ENCODE measurements at places on chromosomes 5 and 9.

DNA sequence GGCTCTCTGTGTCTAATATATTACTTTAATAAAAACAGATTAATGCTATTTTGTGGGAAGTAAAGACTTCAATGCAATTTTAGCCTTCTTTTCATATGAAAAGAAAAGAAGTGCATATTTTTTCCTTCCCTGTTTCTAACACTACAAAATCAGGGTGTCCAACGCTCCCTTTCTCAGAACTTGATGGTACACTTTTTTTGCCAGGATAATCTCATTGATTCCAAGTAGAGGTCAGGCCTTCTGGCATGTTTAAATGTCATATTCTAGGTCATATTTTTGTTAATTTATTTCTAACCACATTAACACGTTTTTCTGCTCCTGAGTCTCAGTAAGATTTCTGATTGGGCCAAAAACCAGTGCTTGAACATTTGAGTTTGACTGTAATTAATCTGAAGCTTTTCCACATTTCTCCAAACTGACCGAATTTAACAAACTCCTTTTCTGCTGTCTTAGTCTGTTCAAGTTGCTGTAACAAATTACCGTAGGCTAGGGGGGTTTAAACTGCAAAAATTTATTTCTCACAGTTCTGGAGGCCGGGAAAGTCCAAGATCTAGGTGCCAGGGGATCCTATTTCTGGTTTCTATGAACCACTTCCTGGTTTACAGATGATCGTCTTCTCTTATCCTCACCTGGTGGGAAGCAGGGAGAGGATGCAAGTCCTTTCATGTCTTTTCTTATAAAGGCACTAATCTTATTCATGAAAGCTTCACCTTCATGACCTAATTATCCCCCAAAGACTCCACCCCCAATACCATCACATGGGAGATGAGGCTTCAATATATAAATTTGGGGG is 63.2 kb upstream of the ELL2 start:
- DNase-seq, result no peak

- DNase-seq, result no peak
Observed at GRCh38 chr9:85215416-85215815, 526.3 kb downstream of the AGTPBP1 start.

- no peak for DNase-seq
Observed at GRCh38 chr9:17847908-17848307, 269.0 kb downstream of the SH3GL2 start.

DNA sequence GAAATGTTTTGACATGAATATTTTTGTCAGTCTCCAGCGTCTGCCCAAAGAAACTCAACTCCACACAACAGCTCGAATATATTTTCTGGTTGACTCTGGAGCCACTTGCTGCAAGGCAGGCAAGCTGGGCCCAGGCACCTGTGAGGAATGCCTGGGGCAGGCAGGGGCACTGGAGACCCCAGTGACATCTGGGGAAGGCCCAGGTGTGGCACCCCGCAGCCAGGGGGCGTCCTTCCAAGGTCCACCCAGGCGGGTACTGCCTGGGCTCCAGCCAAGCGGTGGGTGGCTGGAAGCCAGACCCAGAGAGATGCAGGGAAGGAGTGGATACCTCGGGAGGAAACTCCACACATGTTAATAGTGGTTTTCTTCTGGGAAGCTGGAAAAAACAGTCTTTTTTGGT is 125.9 kb downstream of the PHF2 start:
- no peak for DNase-seq

DNA sequence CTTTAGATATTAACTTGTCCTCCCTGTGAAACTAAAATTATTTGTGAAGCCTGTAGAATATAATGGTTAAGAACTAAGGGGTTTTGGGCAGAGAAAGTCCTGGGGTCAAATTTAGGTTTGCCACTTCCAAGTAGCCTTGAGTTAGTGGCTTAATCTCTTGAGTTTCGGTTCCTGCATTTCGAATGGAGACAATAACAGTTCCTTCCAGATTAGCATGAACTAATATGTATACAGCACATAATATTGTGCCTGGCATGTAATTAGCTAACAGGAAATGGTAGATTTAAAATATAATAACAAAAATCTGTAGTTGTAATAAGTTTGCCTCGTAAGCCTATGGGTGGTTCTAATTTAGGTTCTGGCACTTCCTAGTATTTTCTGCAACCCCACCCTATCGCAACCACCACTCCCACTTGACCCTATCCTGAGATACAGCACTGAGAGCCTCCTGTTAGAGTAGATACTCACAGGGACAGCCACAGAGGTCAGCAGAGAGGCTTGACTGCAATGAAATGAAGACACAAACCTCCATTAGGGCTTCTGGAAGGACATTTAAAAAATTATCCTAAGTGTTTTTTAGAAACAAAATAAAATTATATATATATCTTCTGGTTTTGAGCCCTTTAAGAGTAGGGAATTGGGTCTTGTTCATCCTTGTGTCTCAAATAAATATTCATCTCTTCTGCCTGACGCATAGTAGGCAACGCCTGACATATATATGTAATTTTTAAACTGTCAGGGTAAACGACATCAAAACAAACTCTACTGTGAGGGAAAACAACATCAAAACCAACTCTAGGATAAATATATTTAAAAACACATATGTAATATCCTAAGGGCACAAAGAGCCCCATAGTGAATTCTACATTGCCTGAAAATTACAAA is 8.5 kb downstream of the SPINK9 start:
- DNase-seq, result no peak

- DNase-seq, result no peak
Observed at GRCh38 chr5:125835293-125836172, 587.7 kb upstream of the GRAMD2B start.

DNA sequence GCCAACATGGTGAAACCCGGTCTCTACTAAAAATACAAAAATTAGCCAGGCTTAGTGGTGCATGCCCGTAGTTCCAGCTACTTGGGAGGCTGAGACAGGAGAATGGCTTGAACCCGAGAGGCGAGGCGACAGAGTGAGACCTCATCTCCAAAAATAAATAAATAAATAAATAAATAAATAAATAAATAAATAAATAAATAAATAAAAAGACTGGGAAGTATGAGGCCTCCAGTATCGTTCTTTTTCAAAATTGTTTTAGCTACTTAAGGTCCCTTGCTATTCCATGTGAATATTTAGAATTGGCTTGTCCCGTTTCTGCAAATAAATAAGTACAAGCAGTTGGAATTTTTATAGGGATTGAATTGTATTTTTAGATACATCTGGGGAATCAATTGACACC is 3.0 kb upstream of the SETX start:
- DNase-seq, result no peak

GRCh38 chr5:52825826-52826225 is 38.1 kb downstream of the ITGA1 start:
- no peak for DNase-seq

DNA sequence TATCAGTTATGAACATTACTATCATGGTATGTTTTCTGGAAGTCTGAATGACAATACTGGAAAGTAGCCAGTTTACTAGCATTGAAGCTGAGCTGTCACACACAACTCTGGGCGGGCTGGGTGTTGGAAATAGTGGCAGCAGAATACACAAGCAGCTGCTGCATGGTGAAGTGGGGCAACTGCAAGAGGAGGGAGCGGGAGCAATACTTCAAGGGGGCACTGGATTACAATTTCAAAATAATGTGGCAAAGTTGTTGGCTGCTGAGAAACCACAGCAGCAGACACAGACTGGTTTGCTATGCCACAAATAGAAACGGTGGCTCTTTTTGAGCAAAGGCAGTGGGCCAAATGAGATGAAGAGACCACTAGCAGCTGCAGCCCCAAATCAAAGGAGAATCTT is 350.2 kb downstream of the KIAA0825 start:
- DNase-seq, result no peak

GRCh38 chr9:124217836-124218437 is 39.8 kb upstream of the NEK6 start:
- no peak for DNase-seq

DNA sequence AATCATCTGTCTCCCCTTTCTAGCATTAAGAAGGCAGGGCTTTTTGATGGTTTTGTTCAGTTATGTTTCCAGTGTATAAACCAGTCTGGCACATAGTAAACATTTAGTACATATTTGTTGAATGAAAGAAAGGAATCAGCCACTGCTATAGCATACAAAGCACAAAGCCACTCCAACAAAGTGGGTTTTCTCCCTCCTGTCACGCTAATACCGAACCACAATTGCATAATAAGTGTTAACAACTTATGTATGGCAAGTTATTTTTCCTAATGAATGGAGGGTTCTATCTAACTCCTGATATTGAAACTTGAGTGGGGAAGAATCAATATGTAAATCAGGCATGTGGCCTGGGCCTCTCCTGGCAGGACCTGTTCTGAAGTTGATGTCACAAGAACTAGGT is 53.9 kb downstream of the PRUNE2 start:
- no peak for DNase-seq

DNA sequence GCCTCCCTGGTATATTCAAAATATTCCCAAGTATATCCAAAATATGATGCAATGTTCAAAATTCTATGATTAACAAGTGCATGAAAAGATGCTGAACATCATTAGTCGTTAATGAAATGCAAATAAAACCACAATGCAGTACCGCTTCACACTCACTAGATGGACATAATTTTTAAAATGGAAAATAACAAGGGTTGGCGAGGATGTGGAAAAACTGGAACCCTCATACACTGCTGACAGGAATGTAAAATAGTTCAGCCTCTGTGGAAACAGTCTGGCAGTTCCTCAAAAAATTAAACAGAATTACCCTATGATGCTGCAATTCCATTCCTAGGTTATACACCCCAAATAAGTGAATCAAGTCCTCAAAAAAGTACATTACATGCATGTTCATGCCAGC is 36.1 kb upstream of the MYOT start:
- no peak for DNase-seq

DNA sequence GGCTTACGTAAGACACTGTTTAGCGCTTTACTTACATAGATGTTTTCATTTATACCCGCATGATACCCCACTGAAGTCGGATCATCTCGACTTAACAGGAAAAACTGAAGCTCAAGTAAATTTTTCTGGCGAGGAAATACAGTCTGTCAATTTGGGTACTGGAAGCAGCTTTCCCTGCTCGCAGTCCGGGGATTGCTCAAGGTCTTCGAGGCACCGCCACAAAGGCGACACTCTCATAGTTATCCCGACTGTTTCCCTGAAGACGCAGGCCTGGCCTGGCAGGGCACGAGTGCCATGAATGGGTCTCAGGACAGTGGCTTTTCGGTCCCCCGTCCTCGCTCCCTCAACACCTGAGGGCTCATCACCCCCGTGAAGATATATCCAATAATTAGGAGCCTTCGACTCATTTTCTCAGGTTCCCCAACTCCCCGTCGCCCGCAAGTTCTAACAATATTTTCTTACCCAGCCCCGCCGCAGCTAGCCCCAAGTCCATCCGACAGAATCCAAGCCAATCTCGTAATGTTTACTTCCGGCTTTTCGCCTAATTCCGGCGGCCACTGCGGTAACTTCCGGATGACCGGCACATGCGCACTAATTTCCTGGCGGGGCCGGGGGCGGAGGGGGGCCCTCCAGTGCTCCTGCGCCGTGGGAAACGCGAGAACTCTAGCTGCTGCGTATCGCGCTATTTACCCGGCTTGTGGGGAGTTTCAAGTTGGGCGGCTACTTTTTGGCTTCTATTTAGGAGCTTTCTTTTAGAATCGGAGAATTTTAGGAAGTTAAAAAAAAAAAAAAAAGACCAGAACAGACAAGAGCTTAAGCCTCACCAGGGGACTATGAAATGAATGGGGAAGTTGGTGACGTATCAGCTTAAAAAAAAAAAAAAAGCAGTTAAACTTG is at the start of gene SLU7:
TSS of gene SLU7 (minus strand) at position 521 of the 897 bp plus-strand sequence. CDS start 3,787 bp downstream, outside the sequence.
- peak; percentile 87 for DNase-seq

- DNase-seq, result no peak
Observed at GRCh38 chr9:86242071-86242470, 17.4 kb downstream of the C9orf153 start.

DNA sequence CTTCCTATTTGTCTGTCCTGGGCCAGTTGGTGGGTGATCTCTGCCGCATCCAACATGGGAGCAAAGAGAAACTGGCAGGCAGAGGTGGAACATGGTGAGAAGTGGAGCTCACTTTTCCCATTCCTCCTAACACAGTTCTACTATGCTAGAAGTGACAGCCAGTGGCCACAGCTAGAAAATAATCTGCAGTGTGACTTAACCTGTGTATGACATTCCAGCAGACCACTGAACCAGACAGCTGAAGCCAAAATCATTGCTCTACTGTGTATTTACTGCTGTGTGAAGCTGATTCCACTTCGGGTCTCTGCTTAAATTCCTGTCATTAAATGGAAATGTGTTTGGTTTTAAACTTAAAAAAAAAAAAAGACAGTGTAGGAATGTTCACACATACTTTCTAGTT is 523.0 kb downstream of the MTRR start:
- DNase-seq, result no peak
